Left lobe of liver (tissue), 2 donors: ENCODE measurements at places on chromosomes 7 and 10. TPM values are rescaled to one million over a fixed set of nuclear protein-coding genes. Genes with fewer than 3 reads are reported as not detected.

Gene CLCN1
- total RNA-seq: not detected

Gene PSD
- total RNA-seq: 7.0 TPM

Gene MYL10
- not detected for total RNA-seq

Gene PRSS2
- 53.2 TPM for total RNA-seq

Gene ATOH7
- total RNA-seq: 1.2 TPM

Gene MEST
- 44.4 TPM for total RNA-seq

Gene NRBF2
- total RNA-seq: 13.4 TPM

Gene CELF2
- total RNA-seq: 2.6 TPM

Gene ICA1
- 1.9 TPM for total RNA-seq

Gene SPDYE8
- total RNA-seq: not detected

Gene LIPK
- not detected for total RNA-seq

Gene LRRC4
- 2.8 TPM for total RNA-seq

Gene ADIRF
- total RNA-seq: 79.3 TPM

Gene ITIH5
- total RNA-seq: 0.30 TPM

Gene SPDYE1
- total RNA-seq: not detected
